Posterior cingulate gyrus (tissue), 11 donors: ENCODE measurements at places on chromosomes 6 and 20.

GRCh38 chr20:57782631-57783041 lies 72.8 kb upstream of the PMEPA1 start:
- DNase-seq = no peak

DNA sequence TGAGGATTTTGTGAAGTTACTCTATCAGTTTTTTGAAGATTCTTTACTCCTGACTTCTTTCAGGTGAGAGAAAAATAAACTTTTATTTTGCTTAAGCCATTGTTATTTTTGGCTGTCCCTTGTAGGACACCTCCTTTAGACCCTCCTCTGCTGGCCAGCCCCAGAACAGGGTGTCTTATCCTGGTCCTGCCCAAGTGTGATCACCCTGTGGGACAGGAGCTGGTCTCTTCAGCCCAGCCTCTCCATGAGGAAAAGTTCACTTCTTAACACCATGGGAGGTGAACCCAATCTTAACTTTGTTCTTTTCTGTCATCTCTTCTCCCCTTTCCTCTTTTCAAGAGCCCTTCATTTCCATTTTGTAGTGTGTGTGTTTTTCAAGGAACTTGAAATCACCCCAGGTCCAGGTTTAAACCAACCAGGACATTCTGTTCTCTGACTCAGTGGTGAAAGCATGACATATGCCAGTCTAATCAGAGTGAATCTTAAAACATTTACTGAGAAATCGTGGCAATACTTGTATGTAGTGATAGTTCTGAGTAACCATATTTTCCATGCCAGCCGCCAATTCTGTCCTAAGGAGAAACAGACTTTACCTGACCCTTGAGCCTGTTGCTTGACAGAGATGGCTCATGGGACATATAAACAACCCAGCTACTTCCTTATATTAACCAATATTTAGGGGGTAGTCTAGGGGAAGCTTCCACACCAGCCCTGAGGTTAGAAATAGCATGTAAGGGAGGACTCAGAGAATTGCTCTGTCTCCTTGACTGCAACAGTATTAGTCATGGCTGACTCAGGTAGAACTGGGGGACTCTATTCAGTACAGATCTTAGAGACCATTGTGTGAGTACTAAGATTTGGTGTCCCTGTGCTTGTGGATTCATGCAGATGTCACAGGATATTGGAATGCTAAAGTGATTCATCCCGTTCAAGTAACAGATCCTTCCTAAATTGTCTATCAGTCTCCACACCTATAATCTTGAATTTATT lies 48.8 kb downstream of the FLRT3 start:
- no peak for DNase-seq

DNA sequence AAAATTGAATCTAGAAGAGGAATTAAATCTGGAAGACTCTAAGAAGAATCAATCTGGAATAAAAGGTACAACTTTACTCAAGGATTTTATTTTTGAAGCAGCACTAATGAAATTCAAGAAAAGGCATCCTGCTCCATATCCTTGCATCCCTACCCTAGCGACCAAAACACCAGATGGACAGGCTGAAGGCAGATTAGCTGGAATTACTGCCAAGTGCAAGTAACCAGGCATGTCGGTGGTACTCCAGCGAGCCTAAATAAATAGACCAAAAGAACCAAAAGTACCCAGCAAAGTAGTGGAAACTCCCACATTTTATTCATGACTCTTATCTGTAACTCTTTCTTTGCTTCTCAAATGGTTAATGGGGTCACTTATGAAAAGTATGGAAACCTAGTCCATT lies 21.0 kb downstream of the OPRM1 start:
- DNase-seq = no peak

DNA sequence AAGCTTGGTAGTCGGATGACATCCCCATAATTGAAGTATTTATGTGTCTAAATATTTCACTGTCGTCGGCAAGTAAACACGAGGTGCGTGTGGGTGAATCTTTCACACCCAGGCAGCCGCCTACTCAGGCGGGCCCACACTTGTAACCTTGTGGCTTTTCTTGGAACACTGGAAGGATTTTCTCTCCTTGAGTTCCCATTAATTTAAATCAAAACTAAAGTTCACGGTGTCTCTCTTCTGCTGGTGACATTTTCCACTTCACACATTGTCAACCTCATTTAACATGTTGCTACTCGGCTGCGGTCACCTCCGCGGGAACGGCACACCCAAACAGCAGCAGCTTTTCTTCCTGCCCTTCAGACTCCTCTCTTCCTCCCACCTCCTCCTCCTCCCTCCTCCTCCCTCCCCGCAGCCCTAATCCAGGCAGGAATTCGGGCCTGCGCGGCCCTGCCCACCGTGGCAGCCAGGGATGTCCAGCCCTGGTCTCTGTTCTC lies 336.6 kb downstream of the QKI start:
- no peak for DNase-seq

GRCh38 chr6:45663251-45664221 lies 285.8 kb upstream of the SUPT3H start:
- DNase-seq = peak; percentile 50

DNA sequence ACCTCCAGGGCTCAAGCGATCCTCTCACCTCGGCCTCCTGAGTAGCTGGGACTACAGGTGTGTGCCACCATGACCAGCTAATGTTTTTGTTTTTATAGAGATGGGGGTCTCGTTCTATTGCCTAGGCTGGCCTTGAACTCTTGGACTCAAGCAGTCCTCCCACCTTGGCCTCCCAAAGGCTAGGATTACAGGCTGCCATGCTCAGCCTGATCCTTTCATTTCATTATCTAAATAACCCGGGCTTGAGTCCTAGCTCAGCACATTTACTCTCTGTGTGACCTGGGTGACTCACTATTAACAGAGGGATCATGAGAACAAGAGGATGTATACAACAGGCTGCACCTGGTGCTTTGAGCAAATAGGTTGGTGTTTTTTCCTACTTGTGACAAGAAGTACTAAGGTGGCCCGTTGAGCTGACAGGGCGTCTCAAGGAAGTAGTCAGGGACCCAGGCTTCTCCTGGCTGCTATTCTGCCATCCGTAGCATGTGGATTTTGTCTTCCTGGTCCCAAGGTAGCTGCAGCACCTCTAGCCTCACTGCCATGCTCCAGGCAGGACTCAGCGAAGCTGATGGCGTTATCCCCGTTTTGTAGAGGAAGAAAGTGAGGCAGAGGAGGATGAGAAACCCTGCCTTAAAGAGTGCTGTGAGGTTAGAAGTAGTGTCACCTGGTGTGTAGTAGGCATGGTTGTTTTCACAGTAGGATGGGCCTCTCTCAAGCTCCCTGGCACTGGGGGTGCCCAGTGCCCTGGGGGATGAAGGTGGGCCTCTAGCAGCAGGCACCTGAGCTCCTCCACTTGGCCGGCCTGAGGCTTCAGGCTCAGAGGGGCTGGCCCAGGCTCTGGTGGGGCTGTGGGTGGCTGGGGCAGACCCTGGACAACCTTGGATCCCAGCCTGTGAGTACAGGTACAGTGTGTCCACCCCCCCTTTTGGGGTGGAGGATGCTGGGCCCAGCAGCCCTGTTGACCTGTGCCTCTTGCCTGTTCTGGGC lies 62.4 kb downstream of the ADNP start:
- DNase-seq = no peak

DNA sequence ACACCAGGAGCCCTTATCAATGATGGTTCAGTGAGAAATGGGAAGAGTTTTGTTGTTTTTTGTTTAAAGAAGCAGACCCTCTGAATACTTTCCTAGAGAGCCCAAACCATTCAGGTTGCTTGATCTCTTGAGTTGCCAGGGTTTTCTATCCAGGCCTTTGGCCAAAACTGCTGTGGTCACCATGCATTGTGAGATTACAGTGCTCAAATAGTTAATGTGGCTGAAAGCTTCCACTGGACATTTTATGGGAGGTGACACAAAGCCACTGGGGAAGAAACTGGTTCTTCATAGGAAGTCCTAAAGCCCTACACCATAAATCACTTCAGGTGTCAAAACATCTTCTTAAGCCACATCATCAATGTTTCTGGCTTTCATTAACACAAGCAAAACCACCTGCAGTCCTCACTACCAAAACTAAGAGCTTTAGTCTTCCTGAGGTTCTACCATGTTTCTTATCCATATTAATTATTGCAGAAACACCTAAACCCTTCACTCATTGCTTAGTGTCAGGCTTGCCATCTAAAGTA lies 101.6 kb downstream of the IBTK start:
- DNase-seq = no peak

DNA sequence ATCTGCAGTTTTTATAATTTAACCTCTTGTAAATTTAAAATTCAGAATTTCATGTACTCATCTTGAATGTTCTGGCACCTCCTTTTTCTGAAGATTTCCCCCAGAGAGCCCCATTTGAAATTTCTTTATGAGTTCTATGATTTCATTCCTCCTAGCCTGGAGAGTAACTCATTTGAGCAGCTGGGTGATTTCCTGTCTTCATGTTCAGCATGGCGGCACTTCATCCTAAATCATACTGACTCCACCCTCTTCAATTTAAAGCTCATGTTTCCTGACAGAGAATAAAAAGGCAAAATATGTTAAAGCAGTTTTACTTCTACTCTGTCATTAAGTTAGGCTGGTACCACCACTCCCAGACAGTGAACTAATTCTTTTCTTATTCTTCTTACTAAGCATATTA lies 250.9 kb upstream of the POU3F2 start:
- no peak for DNase-seq

DNA sequence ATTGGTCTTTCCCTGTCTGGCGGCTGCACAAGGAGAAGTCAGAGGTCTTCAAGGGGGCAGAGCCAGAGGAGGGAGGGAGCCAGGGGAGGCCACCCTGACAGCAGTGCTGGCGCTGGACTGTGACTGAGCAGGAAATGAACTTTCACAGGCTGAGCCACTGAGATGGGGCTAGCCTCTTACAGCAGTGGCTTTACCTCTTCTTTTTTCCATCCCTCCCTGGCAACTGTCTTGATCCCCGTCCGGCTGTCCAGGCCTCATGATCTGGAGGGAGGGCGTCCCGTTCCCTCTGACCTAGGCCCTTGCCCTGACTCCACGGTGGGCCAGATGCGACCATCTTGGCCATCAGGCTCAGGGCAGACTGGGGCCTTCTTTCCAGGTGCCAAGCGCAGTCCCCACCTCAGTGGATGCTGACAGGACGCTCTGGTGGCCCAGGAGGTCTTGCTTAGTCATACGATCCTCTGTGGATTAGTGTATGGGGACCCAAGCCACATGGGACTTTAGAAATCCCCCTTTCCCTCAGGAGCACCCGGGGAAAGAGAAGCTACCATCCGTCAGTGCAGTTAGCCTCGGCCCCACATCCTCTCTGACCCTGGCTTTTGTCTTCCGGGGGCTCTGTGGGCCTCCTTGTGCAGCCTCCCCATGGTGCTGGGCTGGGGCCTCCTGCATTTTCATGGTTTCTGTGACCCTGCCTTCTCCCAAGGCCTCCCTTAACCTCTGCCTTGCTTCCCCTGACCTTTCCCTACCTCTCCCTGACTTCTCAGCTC lies 57.4 kb upstream of the CCDC167 start:
- DNase-seq = no peak

DNA sequence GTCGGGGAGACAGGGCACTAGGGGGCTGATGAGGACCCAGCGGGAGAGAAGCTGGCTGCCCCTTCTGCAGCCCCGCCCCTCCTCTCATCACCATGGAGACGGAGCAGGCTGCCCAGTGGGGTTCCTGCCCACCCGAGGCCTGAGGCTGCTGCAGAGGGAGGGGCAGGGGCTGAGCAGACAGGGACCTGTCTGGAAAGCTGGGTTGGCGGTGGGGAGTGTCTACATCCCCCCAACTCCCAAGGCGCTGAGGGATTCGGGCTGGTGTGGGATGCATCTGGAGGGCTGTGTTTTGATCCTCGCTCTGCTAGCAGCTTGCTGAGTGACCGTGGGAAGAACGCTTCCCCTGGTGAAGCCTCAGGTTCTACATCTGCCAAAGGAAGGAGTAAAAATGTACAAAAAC lies 1.2 kb upstream of the BPI start:
- no peak for DNase-seq

DNA sequence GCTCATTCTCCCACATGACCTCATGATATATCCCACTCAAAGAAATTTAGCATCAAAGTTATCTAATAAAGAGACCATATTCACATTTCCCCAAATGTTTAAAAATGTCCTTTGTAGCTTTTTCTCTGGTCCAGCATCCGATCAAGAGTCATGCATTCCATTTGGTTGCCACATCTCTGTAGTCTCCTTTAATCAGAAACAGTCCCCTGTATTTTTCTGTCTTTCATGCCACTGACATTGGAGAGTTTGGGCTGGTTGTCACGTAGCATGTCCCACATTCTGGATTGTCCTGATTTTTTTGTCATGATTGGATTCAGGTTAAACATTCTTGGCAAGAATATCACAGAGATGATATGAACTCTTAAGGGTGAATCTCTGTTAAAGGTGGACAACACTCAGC lies 55.7 kb downstream of the SNX5 start:
- DNase-seq = no peak

- DNase-seq = no peak
Measured at GRCh38 chr6:5373430-5373829, 112.1 kb downstream of the FARS2 start.

DNA sequence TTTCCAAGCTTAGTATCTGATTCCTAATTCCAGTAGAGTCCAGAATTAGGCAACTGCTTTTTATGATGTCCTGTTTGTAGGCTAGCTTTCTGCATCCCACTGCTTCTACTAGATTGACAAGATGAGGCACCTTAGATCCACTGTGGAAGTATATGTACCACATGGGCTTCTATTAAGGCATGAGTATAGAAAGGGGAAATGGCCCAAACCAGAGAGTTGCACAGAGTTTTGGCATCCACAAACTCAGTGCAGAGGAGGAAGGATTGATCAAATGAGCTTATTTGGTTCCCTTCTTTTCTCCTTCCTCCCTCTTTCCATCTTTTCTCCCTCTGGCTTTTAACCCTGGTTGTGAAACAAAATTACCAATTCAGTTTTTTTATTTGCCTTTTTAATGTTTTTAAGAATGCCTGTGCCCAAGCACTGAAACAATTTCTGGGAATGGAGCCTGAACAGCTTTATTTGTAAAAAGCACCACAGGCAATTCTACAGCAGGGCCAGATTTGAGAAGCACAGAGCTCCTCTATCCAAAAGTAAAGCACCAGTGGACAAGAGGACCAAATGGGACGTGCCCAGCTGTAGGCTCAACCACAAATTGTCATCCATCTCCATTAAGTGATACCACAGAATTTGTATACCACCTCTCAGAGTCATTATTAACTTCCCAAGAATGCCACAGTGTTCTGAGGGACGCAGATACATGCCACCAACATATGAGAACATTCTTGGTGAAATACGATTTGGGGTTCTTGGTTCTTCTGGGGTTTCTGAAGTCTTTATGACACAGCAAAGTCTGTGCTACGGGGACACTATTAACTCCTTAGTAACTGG lies 969.1 kb downstream of the KIF16B start:
- DNase-seq = no peak

- no peak for DNase-seq
Measured at GRCh38 chr6:100465701-100466409, 1.1 kb upstream of the SIM1 start.

- DNase-seq = no peak
Measured at GRCh38 chr6:163398115-163398514, 16.4 kb upstream of the QKI start.
